ENCODE measurements at places on chromosomes 12 and 14.

GRCh38 chr12:90460681-90461080 lies 494.3 kb downstream of the CCER1 start:
- no peak for DNase-seq

- DNase-seq: peak; percentile 66
Observed at GRCh38 chr12:8033153-8034044, 883 bp downstream of the FOXJ2 start.

DNA sequence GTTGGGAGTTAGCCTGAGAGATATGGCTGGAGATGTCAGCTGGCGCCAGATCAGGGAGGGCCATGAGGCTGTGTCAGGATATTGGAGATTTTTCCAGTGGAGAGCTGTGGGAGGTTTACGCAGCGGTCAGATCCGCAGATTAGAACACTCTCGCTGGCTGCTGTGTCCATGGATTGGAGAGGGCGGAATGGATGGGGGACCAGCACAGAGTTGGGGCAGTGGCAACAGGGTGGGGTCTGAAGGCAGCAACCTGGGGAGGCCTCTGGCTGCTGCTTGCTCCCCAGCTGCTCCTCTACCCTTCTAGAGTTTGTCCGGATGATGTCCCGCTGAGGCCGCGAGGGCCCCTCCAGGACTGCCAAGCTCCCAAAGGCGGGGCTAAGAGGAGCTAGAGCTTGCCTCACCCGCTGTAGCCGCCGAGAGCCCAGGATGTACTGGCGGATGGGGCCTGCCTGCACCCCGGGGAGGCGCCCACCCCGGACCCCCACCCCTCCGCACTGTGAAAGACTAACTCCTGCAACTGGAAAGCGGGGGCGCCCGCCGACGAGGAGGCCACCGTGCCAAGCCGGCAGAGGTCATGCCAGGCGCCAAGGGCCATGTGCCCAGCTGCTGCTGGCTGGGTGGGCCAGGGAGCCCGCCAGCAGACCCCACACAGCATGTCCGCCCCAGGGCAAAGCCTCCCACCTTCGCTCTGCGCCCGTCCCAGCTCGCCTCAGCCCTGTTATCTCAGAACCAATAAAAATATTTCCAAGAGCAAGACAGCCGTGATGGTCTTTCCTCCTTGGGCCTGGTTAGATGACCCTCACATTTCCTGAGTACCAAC lies 20.2 kb upstream of the MLEC start:
- DNase-seq: no peak

GRCh38 chr14:94469261-94469660 lies 6.7 kb downstream of the SERPINA9 start:
- DNase-seq: no peak

DNA sequence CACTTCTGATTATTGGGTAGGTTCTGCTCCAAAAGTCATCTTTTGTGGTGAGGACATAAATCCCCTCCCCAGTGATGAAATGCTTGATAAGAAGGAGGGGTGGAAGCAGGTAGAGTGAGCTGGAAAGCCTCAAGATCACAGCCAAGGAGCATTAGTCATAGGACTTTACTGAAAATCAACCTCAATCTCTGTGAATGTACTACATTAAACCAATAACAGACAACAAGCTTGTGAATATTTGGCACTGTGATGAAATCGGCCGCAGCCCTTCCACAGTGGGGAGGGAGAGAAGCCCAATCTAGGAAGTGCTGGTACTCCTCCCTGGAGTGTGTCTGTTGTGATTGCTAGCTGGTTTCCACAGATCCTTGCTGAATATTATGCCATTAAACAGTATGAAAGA lies 41.2 kb upstream of the PTCSC3 start:
- DNase-seq: no peak

GRCh38 chr14:97777622-97778355 lies 980.6 kb downstream of the VRK1 start:
- no peak for DNase-seq

- DNase-seq: no peak
Observed at GRCh38 chr12:113449839-113450238, 21.8 kb downstream of the LHX5 start.

DNA sequence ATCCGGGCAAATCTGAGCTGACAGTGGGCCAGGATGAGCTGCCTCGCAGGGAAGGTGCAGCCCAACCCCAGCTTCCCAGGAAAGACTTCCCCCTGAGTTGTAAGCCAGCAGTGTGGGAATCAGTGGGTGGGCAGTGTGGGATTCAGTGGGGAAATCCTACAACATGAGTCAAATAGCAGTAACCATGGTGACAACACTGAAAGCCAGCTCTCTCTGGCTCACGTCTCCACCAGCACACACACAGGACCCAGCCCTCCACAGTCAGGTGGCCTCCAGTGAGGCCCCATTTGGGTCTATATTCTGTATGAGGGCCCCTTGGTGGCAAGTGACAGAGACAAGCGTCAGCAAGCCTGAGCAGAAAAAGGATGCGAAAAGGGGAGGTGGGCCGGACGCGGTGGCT lies 6.0 kb upstream of the LGALS3 start:
- DNase-seq: peak; percentile 74

DNA sequence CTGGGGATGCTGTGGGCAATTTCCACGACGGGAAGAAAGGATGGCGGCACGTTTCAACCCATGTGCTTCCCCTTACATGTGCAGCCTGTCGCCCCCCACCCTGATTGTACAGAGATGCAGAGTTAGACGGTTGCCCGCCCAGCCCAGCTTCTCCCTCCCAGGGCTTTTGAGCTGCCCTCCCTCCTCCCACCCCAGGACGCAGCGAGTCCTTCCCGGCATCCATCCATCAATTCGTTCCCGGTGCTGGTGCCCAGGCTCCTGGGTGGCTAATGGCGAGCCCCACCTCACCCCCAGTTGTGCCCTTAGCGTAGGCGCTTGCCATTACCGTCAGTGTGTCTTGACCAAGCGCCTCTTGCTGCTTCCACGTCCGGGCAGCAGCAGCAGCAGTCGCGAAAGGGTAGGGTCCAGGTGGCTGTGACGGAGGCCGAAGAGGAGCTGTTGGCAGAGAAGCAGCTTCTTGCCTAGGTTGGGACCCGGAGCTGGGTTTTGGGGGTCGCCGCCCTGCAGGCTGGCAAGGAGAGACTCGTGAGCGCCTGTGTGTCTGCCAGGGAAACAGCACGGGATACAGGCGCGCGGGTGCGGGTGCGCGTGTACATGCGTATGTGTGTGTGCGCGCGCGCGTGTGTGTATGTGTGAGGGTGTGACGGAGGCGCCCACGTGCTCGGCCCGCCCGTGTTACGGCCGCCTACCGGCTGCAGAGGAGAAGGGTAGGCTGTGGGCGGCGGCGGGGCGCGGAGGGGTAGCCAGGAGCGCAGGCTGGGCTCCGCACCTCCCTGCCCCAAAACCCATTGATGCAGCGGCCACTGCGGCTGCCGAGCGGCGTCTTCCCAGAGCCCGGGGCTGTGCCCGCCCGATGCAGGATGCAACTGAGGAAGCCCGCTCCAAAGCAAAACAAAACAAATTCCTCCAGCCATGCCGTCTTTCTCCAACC lies at the start of gene SLC6A15:
TSS of gene SLC6A15 (minus strand) at position 602 of the 931 bp plus-strand sequence. CDS start 20,679 bp downstream, outside the sequence.
- DNase-seq: peak; percentile 86

- DNase-seq: no peak
Observed at GRCh38 chr12:48765753-48766162, 23.1 kb downstream of the ADCY6 start.

DNA sequence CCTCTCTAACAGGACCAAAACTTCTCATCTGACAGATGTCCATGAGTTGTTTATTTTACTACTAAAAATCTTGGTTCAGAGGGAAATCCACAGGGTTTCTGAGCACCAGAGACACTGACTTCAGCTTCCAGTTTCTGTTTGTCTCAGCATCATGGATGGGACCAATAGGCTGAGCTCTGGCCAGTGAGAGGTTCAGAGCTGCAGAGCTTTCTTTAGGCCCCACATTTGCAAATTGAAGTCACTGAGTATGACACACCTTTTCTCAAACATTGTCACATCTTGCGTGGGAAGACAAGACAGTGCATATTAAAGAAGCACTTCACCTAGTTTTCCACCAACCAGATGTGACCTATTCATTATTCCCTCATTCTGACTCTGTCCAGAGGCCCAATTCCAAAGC lies 45.2 kb downstream of the RDH12 start:
- no peak for DNase-seq

DNA sequence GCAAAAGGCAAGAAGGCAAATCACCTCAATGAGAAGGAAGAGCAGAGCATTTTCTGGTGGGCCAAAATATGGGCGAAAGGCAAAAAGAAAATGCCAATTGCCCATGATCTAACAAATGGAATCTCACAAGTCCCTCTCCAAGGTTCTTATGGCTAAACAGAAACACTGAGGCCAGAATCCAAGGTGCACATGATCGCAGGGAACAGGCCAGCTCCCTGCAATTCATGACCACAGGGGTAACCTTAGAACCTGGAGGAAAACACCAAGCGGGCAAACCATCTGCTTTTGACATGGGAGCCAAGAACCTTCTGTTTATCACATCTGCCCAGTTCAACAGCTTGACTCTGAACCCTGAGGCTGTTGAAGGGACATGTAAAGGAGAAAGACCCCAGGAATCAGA lies 60.0 kb downstream of the NT5DC3 start:
- DNase-seq: no peak

DNA sequence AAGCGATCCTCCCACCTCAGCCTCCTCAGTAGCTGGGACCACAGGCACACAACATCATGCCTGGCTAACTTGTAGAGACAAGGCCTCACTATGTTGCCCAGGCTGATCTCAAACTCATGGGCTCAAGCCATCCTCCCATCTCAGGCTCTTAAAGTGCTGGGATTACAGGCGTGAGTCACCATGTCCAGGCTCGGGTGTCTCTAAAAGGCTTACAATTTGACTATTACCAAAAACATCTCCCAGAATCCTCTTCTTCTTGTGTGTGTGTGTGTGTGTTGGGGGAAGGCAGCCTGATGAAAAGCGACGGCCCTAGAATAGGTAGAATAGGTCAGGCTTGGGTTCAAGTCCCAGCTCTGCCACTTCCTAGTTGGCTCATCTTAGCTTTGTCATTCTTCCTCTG lies 16.8 kb downstream of the MSI1 start:
- DNase-seq: peak; percentile 30

DNA sequence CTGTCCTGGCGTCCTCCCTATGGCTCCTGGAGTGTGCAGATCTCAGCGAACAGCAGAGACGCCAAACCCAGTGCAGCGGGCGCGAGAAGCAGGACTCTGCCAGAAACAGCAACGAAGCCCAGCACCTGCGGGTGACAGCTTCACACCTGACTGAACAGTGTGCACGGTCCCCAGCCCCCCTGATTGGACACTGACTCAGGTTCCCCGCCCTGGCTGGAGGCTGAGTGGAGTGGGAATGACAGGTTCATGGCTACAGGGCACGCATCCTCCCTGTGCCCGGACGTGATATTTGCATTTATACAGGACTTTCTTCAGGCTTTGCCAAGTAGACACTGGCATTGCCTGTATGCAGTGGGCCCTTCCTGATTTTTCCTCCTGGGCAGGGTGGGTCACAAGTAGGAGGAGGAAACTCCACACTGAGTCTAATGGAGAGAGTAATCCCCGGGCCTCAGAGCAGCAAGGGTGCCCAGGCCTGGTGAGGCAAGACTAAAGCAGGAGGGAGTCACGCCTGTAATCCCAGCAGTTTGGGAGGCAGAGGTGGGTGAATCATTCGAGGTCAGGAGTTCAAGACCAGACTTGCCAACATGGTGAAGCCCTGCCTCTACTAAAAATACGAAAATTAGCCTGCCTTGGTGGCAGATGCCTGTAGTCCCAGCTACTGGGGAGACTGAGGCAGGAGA lies 71.6 kb downstream of the ASCL4 start:
- DNase-seq: no peak

DNA sequence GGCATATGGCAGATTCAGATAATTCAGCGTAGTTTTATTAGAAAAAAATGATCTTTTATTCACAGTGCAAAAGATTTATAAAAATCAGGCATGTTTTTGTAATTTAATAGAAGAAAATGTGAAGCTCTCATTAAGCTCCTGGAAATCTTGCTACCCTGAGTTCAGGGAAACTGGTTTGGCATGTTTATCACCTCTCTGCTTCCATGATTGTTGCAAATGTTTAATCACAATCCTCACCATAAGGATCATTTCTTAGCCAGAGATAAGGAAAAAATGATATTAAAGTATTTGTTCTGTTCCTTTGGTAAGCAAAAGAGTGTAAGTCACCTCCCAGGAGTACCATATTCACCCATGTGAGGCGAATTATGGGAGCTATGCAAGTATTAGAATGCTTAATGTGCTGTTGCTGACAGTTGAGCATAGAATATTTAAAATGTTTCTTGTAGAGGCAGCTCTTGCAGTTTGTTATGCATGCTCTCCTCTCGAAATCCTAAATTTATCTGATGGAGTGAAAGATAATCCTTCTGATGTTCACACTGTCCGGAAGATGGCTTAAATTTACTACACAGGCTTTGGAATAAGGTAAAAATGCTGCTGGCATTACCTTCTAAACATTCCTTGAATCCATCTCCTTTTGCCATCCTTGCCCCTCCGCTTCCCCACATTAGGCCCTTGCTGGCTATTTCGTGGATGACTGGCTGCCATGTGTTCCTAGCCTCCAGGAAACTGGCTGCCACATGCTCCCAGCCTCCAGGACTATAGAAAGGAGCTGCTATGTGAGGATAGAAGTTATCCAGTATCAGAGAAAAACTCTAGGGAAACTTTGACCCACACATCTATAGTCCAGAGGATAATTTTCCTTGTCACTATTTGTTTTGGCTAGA lies 115.8 kb upstream of the CCDC198 start:
- no peak for DNase-seq

DNA sequence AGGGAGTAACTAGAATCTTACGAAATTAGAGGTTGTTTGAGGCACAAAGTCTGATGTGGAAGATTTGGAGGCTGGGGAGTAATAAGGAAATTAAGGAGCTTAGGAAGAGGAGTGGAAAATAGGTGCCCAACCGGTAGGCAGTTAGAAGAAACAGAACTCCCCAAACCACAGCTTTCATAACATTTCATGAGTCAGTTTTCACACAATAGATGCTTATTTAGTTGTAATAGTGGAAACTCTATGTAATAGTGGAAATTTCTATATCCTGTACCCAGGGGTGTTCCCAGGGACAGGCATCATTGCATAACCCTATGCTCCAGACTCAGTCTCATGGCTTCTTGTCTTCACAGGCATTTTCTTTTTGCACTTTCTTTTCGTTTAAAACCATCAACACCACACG lies 8.3 kb downstream of the C3AR1 start:
- peak; percentile 85 for DNase-seq

DNA sequence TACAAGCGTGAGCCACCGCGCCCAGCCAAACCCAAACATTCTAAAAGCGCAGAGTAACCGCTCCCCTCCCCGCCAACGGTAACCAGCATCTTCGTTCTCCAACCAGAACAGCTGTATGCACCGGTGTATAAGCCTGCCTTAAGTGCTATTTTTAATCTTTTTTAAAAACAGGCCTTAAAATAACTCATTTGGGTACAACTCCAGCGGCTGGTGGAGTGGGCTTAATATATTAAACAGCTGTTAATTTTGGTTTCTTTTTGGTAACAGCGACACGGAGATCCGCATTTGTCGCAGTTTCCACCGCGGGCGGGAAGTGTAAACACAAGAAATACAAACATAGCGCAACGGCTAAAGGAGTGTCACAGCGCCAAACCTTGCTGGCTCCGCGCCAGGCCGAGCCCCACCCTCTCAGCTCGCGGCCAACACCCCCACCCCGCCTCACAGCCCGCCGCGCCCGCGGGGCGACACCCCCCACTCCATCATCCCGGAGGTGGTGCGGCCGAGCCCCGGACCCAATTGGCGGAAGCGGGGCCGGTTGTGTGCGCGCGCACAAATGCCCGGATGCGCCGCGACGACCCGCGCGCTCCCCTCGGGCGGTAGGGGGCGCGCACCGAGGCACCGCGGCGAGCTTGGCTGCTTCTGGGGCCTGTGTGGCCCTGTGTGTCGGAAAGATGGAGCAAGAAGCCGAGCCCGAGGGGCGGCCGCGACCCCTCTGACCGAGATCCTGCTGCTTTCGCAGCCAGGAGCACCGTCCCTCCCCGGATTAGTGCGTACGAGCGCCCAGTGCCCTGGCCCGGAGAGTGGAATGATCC lies at the start of gene MDM2:
TSS of gene MDM2 (plus strand) at position 602 of the 812 bp plus-strand sequence. CDS start 301 bp downstream, outside the sequence.
- peak; percentile 96 for DNase-seq
